ENCODE measurements at places on chromosomes 6 and 20. TPM values are rescaled to one million over a fixed set of nuclear protein-coding genes. Genes with fewer than 3 reads are reported as not detected.

DNA sequence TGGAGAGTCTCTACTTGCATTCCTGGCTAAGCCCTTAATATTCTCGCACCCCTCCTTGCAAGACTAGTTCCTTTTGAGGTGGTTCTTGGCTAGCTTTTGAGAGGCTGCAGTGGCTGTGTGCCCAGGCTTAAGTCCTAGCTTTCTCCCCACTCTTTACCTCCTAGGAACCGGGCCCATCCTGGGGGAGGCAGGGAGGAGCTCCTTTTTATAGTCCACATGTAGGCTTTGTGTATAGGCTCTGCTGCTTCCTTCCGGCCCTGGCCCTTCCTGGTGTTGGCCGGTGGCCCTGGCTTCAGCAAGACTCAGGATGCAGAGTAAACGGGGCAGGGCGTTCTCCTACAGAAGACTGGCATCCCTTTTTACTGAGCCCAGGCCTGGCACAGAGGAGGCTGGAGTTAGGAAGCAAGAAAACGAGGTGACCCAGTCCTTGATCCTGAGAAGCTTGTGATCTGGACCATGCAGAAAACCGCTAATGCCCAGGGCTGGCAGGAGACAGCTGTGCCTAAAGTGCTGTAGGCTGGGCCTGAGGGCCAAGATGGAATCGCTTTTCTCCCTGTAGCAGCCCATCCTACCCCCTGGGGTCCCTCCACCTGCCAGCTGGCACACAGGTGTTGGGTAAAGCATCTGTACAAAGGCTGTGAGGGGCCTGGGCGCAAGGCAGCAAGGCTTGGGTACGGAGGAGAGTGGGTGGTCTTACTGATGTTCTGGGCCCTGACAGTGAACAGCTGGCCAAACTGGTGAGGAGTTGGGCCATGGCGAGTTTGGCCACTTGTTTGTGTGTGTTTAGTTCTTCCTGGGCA lies 8.7 kb downstream of the PLCG1 start:
- no peak overlapping the region for H3K4me3 ChIP-seq
- H3K36me3 ChIP-seq, result no peaks in the 10 kb centered on the region
- H3K4me1 ChIP-seq, result peaks cover 92% of the 10 kb centered on the region
- no peaks in the 10 kb centered on the region for H3K27me3 ChIP-seq

GRCh38 chr20:46681032-46681854 lies 8.0 kb downstream of the TP53RK start:
- no peak overlapping the region for H3K27ac ChIP-seq
- DNase-seq, result no peak
- no peaks in the 10 kb centered on the region for H3K36me3 ChIP-seq
- H3K4me3 ChIP-seq, result no peak overlapping the region
- no peaks in the 10 kb centered on the region for H3K27me3 ChIP-seq

Gene COX4I2
- 10.4 TPM for total RNA-seq

- no peaks in the 10 kb centered on the region for H3K36me3 ChIP-seq
- H3K4me3 ChIP-seq, result no peak overlapping the region
- no peaks in the 10 kb centered on the region for H3K27me3 ChIP-seq
- peaks cover 5% of the 10 kb centered on the region for H3K4me1 ChIP-seq
- DNase-seq, result no peak
- H3K27ac ChIP-seq, result no peak overlapping the region
These were observed 146.0 kb upstream of the STMND1 start for GRCh38 chr6:16955899-16956298.

Gene MAFB
- 24.9 TPM for total RNA-seq

GRCh38 chr6:32149932-32150870 lies 1.5 kb downstream of the PRRT1 start:
- no peak overlapping the region for H3K27ac ChIP-seq
- DNase-seq, result no peak
- no peaks in the 10 kb centered on the region for H3K36me3 ChIP-seq
- peaks cover 20% of the 10 kb centered on the region for H3K4me1 ChIP-seq
- H3K4me3 ChIP-seq, result no peak overlapping the region
- peaks cover 23% of the 10 kb centered on the region for H3K27me3 ChIP-seq

Gene NHLRC1
- 0.56 TPM for total RNA-seq

- no peaks in the 10 kb centered on the region for H3K36me3 ChIP-seq
- H3K27ac ChIP-seq, result no peak overlapping the region
- H3K4me3 ChIP-seq, result no peak overlapping the region
- DNase-seq, result no peak
- no peaks in the 10 kb centered on the region for H3K27me3 ChIP-seq
These were observed 623.8 kb downstream of the HTR1B start for GRCh38 chr6:76839505-76839904.

GRCh38 chr6:116973976-116974375 lies 96.9 kb downstream of the RFX6 start:
- H3K27me3 ChIP-seq, result no peaks in the 10 kb centered on the region
- H3K4me1 ChIP-seq, result peaks cover 27% of the 10 kb centered on the region
- H3K27ac ChIP-seq, result peak overlapping the region; percentile 91
- peak; percentile 79 for DNase-seq
- H3K36me3 ChIP-seq, result no peaks in the 10 kb centered on the region

DNA sequence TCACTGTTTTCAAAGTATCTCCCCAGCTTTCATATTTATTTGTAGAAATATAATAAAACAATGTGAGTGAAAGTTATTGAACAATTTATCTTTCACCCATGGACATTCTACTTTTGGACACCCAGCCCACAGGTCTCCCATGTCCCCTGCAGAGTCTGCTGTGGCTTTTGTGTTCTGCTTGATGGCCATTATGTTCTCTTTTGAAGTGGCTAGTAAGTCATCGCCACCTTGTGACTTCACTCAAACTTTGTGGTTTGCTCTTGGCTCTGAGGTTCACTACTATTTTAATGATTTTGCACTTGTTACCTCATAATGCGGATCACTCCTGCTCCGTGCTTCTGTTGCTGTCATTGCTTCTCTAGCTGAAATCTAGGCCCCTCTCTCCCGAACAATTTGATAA lies 10.2 kb upstream of the DEFB113 start:
- H3K27me3 ChIP-seq, result no peaks in the 10 kb centered on the region
- H3K4me3 ChIP-seq, result no peak overlapping the region
- no peak for DNase-seq
- H3K4me1 ChIP-seq, result no peaks in the 10 kb centered on the region

DNA sequence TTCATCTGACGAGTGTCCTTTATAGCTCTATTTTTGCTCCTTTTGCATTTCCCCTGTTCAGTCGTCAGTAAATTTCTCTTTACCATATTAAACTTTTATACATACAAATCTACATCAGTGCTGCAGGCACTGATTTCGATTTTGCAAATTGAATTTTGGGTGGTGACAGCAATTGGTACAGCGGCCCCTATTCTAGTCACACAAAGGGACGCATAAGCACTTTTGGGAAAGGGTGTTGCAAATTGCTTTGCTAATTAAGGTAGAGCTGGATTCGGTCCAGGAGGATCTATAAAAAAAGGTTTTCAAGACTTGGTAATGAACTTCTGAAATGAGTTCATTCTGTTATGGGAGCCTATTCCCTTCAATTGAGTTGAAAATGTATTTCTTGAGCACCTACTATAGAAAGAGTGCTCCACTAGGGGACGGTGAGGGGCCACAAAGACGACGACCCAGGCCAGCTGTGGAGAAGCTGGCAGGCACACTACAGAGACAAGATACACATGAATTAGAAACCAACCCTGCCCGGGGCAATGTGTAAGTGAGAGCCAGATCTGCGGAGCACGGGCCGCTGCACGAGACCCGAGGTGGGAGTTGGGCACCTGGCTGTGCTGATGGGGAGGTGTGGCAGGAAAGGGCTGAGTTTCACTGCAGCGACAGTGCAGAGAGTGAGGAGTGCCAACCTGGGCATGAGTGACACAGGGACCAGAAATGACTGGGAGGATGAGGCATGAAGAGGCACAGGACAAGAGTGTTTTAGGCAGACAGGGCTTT lies 5.4 kb downstream of the UQCC2 start:
- no peak overlapping the region for H3K4me3 ChIP-seq
- no peak overlapping the region for H3K27ac ChIP-seq
- peaks cover 30% of the 10 kb centered on the region for H3K4me1 ChIP-seq
- no peak for DNase-seq
- H3K36me3 ChIP-seq, result peaks cover 18% of the 10 kb centered on the region

GRCh38 chr6:157095084-157095483 lies 228.2 kb downstream of the TMEM242 start:
- H3K4me3 ChIP-seq, result no peak overlapping the region
- no peak overlapping the region for H3K27ac ChIP-seq
- H3K4me1 ChIP-seq, result peaks cover 28% of the 10 kb centered on the region
- H3K36me3 ChIP-seq, result no peaks in the 10 kb centered on the region
- DNase-seq, result no peak

Gene HM13
- total RNA-seq, result 30.0 TPM

GRCh38 chr20:3929713-3930060 lies 40.5 kb downstream of the PANK2 start:
- H3K4me1 ChIP-seq, result peaks cover 34% of the 10 kb centered on the region
- DNase-seq, result no peak
- H3K27ac ChIP-seq, result no peak overlapping the region
- H3K27me3 ChIP-seq, result no peaks in the 10 kb centered on the region
- no peaks in the 10 kb centered on the region for H3K36me3 ChIP-seq

- no peaks in the 10 kb centered on the region for H3K4me1 ChIP-seq
- no peaks in the 10 kb centered on the region for H3K27me3 ChIP-seq
- no peak for DNase-seq
- no peaks in the 10 kb centered on the region for H3K36me3 ChIP-seq
- no peak overlapping the region for H3K27ac ChIP-seq
These were observed 34.9 kb downstream of the COL12A1 start for GRCh38 chr6:75170691-75171560.

DNA sequence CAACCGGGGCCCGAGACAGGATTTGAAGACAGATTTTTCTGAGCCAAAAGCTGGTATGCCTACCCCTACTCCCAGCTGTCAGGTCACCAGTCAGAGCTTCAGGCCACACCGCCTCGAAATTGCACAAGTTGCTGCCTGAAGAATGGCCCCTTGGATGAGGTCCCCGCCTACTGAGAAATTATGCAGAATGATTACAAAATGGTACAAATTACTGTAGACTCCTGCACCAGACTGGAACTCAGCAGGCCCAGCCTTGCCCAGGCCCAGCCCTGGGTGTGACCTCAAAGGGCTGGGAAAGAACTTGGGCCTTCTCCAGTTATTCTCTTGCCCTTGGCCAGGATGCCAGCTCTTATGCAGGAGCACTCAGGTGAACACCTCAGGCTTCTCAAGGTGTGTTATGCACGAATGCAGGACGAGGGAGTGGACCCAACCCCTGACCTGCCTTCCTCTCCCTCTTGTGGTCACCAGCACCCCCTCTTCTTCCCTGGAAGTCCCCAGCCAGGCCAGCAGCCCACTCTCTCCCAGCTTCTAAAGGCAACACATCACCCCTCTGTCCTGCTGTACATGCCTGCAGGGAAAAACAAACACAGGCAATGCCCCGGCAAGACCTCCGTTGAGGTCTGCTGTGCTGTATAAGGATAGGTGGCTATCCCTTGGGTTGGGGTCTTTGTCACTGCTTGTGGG lies 88.7 kb upstream of the NAA20 start:
- no peak overlapping the region for H3K4me3 ChIP-seq
- H3K36me3 ChIP-seq, result no peaks in the 10 kb centered on the region
- H3K27ac ChIP-seq, result no peak overlapping the region
- DNase-seq, result no peak

DNA sequence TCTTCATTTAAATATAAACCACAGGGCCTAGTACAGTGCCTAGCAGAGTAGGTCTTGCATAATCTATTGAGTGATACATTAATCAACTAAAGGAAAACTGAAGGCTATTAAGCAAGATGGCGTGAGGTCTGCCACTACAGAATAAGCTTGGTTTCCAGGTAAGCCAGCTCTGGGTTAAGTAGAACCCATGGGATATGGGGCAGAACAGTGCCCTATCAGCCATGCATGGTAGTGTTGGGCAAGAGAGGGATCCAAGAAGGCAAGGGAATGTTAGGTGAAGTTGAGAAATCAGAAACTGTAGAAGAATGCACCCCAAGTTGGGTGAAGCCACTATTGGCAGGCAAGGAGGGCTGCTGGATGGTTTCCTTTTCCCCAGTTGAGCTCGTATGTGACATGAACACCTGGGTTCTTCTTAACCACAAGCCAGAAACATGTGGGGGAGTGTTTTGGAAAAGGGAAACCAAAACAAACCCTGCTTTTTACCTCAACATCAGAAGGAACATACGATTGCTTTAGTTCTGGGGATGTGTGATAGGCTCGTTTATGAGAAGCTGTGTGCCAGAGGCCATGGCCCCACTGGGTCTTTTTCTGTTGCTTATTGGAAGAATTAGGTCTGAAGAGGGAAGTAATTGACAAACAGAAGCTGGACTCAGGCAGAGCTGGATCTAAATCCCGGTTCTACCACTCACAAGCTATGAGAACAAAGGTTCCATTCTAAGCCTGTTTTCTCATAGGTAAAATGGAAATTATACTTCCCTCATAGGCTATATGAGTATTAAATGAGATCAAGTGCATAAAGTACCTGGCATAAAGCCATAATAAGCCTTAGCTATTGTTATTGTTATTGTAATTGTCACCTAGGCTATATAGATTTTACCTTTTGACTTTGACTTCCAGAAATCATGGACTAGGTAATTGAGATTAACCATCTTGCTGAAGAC lies 33.5 kb downstream of the NEDD9 start:
- no peaks in the 10 kb centered on the region for H3K27me3 ChIP-seq
- no peak for DNase-seq
- H3K36me3 ChIP-seq, result no peaks in the 10 kb centered on the region
- no peak overlapping the region for H3K4me3 ChIP-seq
- H3K4me1 ChIP-seq, result peaks cover 19% of the 10 kb centered on the region

Gene MACROD2
- 1.8 TPM for total RNA-seq

GRCh38 chr6:80638213-80639055 lies 532.0 kb downstream of the BCKDHB start:
- H3K4me3 ChIP-seq, result no peak overlapping the region
- H3K27ac ChIP-seq, result no peak overlapping the region
- DNase-seq, result no peak
- no peaks in the 10 kb centered on the region for H3K4me1 ChIP-seq
- H3K27me3 ChIP-seq, result no peaks in the 10 kb centered on the region

GRCh38 chr6:48825501-48826151 lies 637.4 kb downstream of the MMUT start:
- DNase-seq, result no peak
- no peaks in the 10 kb centered on the region for H3K36me3 ChIP-seq
- no peaks in the 10 kb centered on the region for H3K27me3 ChIP-seq
- no peak overlapping the region for H3K27ac ChIP-seq

- H3K27ac ChIP-seq, result no peak overlapping the region
- no peak for DNase-seq
- H3K36me3 ChIP-seq, result no peaks in the 10 kb centered on the region
- no peak overlapping the region for H3K4me3 ChIP-seq
- no peaks in the 10 kb centered on the region for H3K4me1 ChIP-seq
These were observed 35.5 kb upstream of the TMX4 start for GRCh38 chr20:8055096-8055495.

Data from gastrocnemius medialis (tissue), 4 donors.